Vagina (tissue), 2 donors: ENCODE measurements at places on chromosomes 12 and 14.

DNA sequence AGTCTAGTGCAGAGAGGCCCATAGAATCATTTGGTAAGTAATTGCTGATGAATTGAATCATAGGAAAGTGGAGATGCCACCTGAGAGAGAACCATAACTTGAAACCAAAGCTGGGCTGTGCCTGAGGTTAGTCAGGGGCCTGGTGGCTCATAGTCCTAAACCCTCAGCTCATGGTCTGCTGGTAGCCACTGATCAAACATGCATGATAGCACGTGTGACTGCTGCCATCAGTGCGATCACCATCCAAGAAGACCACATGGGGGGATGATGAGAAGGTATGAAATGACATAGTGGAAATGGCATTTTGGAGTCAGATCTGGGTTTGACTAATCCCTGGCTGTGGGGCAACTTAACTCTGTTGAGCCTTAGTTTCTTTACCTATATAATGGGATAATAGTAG lies 190.5 kb downstream of the CACNA1C start:
- no peak for DNase-seq

DNA sequence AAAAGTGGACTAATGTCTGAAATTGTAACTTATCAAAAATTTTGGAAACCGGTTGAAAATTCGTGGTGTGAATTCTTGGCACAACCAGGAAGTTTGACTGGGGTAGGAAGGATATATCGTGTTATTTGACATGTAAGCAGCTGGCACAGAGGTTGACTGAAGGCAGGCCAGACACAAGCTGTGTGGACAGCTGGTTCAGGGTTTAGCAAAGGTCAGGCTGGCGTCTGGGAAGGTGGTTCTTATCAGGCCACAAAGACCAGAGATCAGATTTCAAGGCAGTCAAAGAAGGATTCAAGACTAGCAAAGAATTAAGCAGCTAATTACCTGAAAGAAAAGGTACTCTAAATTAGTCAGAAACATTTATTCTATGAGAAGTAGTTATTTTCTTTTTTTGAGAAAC lies 450.2 kb upstream of the MDGA2 start:
- DNase-seq, result no peak

DNA sequence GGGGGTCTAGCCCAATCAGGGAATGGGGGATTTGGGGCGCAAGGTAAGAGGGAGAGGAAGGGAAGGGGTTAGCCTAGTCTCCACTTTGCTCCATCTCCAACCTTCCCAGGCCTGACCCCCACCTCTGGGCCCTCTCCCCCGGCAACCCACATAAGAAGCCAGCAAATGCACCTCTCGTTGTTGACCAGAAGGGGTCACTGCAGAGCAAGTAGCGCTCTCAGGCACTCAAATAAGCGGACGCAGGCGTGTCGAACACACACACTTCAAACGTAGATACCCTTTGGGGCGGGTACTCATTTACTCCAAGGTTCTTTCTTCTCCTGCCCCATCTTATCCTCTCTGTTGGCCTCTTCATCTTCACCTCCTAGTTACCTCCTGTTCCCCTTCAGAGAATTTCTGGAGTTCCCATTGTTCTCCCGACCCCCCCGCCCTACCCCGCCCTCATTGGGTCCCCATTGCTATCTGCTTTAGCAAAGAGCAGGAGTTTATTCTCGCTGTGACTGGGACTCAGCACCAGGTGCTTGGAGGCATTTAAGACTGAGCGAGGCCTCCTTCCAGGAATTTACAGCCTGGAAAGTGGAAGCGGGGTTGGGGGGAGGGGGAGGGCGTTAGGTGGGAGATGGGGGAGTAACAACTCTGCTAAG lies 1.5 kb upstream of the SRRM4 start:
- no peak for DNase-seq

GRCh38 chr14:65038966-65039365 lies 52.3 kb downstream of the FNTB start:
- no peak for DNase-seq

DNA sequence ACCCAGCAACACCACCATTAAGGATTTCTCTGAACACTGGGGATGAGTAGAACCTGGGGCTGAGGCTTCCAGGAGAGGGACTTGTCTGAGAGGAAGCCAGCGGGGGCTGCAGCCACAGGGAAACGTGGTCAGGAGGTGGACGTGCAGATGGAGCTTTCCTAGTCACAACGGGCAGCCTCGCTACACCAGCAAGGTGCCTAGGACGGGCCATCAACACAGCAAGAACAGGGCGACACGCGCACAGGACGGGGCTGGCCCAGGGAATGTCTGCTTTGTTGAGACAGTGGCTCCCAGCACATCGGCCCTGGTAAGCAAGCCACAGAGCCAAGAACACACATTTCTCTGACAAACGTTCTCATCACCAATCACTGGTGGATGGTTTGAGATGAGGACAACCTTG lies 25.3 kb downstream of the ANKLE2 start:
- DNase-seq, result no peak
